DMS 273 treated with DMSO at 0.1 percent for 48 hours (cell line): ENCODE measurements at places on chromosomes 2 and 18.

DNA sequence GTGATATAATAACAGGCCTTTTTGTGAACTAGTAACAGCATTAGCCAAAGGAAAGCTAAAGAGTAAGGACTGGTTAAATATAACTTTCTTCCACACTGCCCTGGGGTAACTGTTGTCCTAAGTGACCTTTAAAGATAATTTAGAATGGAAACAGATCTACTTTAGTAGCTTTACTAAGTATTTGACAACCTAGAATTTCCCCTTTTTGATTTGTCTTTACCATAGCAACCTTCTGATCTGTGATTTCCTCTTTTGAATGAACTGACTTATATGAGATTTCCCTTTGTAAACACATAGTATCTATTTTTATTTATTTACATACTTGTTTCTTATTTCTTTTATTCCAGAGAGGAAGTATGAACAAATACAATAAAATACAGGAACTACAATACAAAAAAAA is 10.5 kb upstream of the KLF7 start:
- DNase-seq: no peak

DNA sequence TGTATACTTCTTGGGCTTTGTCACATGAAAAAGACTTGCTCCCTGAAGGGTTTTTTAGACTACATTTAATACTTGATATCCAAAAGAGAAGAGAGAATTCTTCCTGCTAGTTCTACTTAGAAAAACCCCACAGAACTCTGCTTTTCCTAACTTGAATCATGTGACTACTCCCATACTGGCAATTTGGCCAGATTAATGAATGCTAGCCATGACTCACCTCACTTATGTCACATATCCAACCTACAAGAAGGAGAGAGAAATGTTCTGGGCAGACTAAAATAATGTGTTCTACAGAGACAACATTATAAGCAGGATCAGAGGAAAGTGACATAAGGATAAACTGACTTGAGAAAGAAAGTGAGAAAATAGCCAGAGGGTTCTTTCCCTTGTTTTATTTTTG is 249.3 kb upstream of the GULP1 start:
- no peak for DNase-seq

DNA sequence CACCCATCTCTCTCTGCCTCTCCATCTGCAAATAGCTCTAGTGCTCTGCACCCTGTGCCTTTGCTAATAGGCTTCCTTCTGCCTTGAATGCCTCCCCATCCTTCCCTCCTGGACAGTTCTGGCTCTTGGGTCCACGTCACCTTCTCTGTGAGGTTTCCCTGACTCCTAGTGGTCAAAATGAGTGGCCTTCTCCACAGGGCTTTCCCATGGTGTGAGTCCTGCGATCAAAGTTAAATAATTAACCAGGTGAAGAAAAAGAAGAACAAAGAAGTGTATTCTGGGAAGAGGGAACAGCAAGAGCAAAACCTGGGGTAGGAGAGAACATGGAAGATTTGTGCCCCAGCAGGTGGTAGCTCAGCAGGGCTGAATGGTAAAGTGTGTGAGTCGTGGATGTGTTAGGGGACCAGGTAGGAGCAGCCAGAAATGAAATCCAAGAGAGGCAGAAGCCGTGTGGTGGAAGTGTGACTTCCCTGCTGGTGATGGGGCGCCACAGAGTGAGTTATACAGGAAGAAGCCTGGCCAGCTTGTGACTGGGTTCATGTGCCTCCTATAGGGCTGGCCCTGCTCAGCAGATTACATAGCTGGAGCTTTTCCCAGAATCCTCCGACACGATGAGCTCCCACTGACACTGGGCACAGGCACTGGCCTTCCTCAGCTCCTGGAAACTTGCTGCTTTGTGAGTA is 93.8 kb upstream of the LDAH start:
- no peak for DNase-seq

DNA sequence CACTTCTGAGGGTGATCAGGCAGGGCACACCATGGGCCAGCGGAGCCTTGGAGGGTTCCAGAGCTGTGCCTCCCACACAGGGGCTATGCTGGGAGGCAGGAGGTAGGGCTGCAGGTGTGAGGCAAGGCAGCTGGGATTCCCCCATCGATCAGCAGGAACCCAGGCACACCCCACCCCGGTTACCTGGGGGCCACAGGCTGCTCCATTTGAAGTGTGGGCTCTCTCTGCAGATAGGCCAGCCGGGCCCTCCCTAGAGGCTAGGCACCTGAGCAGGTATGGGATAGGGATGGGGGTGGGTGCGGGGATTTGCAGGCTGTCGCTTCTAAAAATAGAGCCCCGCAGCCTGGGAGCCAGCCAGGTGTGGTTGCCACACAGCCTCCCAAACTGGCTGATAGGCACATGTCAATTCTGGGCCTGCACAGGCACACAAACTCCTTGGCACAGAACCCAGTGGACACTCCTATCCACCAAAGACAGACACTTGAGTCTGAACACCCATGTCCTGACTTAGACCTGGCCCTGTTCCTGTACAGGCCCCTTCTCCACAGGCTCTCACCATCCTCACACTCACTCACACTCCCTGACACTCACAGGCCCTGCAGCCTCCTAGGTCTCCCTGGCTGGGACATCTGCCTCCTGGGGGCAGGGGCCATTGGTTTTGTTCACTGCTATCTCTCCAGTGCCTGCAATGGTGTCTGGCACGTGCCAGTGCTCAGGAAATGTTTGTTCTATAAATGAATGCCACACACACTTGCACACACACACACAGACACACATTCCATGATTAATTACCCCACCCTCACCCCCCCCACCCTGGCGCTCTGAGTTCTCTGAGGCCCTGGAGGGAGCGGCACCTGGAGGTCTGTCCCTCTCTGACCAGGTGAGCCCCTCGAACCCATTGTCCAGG is 73.4 kb downstream of the ZFP36L2 start:
- DNase-seq: no peak

- DNase-seq: no peak
Measured at GRCh38 chr2:189559579-189560272, 20.9 kb downstream of the SLC40A1 start.

DNA sequence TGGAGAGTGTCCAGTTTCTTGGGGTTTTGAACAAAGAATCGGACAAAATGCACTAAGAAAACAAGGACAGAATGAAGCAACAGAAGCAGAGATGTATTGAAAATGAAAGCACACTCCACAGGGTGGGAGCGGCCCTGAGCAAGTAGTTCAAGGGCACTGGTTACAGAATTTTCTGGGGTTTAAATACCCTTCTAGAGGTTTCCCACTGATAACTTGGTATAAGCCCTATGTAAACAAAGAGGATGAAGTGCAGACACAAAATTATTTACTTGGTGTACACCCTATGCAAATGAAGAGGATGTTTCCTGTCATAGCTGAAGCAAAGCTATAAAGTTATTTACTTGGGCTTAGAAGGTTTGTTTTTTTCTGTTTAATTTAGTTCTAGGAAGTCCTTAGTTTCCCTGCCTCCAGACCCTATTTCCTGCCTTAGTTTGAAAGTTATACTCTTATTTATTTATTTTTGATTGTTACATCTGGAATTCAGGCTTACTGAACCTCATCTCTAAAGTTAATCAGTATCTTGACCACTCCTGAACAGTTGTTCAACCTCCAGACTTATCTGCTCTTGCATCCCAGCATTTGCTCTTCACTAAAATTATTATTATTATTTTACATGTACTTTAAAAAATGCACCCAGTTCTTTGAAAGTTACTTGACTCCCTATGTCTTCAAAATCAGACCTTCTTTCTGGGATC is 193.5 kb downstream of the SPP2 start:
- DNase-seq: no peak

DNA sequence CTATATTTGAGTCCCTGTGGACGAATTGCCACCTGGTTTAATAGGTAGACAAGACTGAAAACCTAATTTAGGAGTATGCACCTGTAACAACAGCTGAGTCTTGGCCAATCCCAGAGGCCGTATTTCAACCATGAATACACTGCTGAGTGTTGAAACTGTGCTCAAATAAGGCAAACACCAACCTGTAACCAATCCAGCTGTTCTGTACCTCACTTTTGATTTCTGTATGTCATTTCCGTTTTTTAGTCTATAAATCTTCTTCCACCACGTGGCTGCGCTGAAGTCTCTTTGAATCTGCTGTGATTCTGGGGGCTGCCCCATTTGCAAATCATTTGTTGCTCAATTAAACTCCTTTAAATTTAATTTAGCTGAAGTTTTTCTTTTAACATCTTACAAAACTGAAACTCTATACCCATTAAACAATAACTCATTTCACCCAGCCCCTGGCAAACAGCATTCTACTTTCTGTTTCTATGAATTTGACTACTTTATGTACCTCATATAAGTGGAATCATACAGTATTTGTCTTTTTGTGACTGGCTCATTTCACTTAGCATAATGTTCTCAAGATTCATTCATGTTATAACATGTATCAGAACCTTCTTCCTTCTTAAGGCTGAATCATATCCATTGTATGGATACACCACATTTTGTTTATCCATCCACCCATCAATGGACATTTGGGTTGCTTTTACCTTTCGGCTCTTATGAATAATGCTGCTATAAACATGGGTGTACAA is 7.5 kb upstream of the YPEL5 start:
- DNase-seq: no peak

- DNase-seq: no peak
Measured at GRCh38 chr2:42769583-42770287, 5.8 kb upstream of the OXER1 start.

- DNase-seq: no peak
Measured at GRCh38 chr2:106523976-106524665, 37.0 kb downstream of the CD8B2 start.

- no peak for DNase-seq
Measured at GRCh38 chr2:188319838-188320237, 28.2 kb downstream of the GULP1 start.

DNA sequence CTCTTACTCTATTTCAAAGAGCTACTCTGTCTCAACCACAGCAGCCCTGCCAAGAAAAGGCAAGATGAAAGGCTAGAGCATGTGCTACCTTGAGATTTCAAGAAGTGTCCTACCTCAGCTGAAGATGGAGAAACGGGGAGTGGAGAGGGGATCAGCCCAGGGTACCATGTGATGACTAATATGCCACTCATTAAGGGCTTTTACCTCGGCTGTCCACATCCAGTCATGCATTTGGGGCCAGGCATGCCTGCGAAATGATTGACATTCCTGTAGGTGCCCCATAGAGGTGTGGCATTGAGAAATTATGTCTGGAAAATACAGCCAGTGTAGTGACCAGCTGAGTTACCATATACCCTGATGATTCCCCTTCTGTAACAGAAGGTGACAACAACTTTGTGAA is 96.1 kb downstream of the NRP2 start:
- no peak for DNase-seq

GRCh38 chr18:49980896-49981295 is 167.6 kb upstream of the ACAA2 start:
- no peak for DNase-seq

GRCh38 chr18:78861706-78862105 is 117.9 kb upstream of the SALL3 start:
- no peak for DNase-seq

- DNase-seq: no peak
Measured at GRCh38 chr2:197369228-197369932, 58.8 kb upstream of the ANKRD44 start.

DNA sequence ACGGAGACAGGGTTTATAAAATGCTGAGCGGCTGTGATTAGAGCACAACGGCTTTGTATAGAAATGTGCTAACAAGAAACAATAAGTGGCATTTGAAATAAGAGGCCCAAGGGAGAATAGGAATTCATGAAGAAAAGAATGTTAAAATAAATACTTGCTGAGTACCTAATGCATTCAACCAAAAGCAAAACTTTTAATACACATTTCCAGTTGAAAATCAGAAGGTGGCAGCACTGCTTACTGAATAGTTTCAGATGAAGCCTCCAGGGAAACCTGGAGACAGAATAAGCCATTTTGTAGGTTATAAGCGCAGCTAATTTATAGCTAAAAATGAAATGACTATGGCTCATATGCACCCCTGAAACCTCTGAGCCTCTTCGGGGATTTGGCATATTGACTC is 286.6 kb downstream of the DPP10 start:
- DNase-seq: no peak

- DNase-seq: no peak
Measured at GRCh38 chr2:12543978-12544558, 172.7 kb upstream of the TRIB2 start.

DNA sequence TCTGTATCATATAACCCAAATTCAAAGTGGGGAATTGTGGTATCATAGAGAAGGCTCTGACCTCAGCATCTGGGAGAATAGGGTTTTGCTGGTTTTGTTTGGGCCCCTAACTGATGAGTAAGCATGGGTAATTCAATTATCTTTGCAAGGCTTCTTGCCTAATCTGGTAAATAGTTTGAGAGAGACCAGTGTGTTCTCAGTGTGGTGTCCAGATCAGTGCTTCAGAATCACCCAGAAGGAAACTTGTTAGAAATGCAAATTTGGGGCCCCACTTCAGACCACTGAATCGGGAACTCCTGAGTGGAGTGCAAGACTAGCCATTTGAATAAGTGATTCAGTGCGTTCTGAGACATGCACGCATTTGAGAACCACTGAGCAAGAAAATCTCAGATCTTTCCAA is 282.7 kb downstream of the EPHA4 start:
- no peak for DNase-seq

DNA sequence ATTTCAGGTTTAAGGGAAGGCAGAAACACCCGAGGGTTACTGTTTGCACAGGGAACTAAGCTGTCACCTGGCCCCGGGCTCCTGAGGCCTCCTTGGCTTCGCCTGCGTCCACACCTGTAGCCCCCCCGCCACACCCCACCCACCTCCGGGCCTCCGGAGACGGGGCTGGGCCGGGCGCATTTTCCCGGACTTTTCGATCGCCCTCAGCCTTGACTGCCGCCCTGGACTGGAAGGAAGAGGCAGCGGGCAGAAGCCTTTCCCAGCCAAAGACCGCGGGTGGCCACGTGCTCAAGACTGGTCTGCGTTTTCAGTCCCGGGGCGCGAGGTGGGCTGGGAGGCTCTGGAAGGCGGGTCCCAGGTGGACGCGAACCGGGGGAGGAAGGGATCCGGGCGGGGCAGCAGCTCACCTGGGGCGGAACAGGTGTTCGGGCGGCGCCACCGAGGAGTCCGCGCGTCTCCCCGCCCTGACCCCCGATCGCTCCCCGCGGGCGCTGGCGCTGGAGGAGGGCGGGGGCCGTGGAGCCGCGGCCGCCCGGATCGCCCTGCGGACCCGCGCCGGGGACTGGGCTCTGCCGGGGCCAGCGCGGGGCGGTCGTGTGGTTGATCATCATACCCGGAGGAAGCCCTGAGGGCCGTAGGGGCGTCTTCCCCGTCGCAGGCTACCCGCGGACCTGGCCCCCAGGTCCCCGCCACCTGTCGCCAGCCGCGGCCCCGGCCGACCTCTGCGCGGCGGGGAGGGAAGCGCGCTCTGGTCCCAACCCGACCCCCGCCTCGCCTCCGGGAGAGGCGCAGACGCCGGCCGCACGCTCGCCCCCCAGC is 3.2 kb downstream of the ID2 start:
- peak; percentile 61 for DNase-seq

DNA sequence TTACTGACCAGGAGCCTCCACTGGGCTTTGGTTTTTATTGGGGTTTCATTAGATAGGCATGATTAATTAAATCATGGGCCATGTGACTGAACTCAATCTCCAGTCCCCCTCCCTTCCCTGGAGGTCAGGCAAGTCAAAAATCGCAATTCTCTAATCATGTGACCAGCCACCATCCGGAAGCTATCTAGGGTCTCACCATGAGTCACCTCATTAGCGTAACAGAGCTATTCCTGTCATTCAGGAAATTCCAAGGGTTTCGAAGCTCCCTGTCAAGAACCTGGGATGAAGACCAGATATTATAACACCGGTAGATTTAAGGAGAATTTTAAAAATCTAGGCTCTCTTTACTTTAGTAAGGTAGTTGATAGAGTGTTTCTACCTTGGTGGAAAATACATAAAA is 180.3 kb upstream of the TCF4 start:
- DNase-seq: no peak

- no peak for DNase-seq
Measured at GRCh38 chr2:225670111-225670974, 270.8 kb downstream of the NYAP2 start.

GRCh38 chr2:202269585-202269984 is 4.0 kb downstream of the NOP58 start:
- no peak for DNase-seq
